ENCODE measurements at places on chromosomes 7 and 10. TPM values are rescaled to one million over a fixed set of nuclear protein-coding genes. Genes with fewer than 3 reads are reported as not detected.

GRCh38 chr7:45084901-45085618, 3.7 kb downstream of the NACAD start:
- no peaks in the 10 kb centered on the region for H3K36me3 ChIP-seq
- H3K4me3 ChIP-seq, result no peak overlapping the region
- H3K27me3 ChIP-seq, result peaks cover 12% of the 10 kb centered on the region
- no peak overlapping the region for H3K27ac ChIP-seq

DNA sequence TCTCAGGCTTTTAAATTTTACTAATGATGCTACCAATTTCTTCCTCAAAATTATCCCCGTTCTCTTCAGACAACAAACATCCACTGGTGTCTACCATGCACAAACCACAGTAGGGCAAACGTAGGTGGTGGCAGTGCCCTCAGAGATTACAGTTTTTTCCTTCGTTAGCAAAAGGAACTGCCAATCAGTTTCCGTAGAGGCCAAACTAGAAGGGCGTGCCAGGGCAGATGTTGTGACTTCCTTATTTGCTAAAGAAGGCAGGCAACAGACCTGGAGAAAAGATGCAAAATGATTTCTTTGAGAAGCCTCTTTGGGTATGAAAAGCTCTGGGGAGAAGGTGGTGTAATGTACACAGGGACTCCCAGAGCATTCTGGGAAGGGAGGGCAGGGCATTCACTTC, 7.6 kb upstream of the FAM180A start:
- DNase-seq, result no peak
- no peak overlapping the region for H3K4me3 ChIP-seq
- no peaks in the 10 kb centered on the region for H3K4me1 ChIP-seq
- no peak overlapping the region for H3K27ac ChIP-seq

GRCh38 chr7:158753900-158754299, 49.3 kb upstream of the NCAPG2 start:
- H3K27ac ChIP-seq, result no peak overlapping the region
- H3K27me3 ChIP-seq, result no peaks in the 10 kb centered on the region
- no peak for DNase-seq
- H3K36me3 ChIP-seq, result peaks cover 26% of the 10 kb centered on the region

DNA sequence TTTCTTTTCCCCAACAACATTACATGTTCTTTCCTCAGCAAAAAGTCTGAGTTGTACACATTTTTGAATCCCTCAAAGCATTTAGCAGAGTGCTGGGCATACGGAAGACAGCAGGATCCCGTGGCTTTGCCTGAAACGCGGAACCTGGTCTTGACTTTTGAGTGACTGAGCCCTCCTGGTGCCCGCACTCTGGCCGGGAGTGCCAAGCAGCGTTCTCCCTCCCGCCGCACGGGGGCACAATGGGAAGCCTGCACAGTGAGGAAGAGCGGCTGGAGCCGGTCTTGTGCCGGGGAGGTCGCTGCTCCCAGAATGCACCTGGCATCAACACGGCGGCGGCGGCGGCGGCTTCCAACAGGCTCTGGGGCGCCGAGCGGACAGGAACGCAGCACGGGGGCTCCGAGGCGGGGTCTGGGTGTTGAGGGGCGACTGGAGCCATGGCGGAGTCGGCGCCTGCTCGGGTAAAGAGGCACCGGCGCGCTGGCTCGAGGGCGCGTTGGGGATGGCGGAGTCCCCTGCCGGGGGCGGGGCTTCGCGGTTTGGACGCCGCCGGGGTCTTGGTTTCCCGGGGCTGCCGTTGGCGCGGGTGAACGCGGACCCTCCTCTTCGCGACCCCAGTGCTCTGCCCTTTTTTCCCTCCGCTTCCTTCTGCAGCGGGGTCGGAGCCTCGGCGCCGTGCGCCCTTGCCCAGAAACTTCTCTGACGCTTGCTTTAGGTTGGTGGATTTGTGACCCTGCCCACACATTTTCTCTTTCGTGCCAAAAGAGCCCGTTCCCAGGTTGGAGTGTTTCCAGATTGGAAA, at the start of gene ZNF212:
ZNF212 (plus strand) TSS at position 307 of the 799 bp plus-strand sequence; CDS start at position 435, 128 bp downstream.
- H3K4me3 ChIP-seq, result peak within 1 kb of the TSS; percentile 89
- peaks cover 11% of the 10 kb centered on the region for H3K36me3 ChIP-seq
- DNase-seq, result peak; percentile 93
- no peaks in the 10 kb centered on the region for H3K27me3 ChIP-seq
- H3K27ac ChIP-seq, result peak within 1 kb of the TSS; percentile 90

DNA sequence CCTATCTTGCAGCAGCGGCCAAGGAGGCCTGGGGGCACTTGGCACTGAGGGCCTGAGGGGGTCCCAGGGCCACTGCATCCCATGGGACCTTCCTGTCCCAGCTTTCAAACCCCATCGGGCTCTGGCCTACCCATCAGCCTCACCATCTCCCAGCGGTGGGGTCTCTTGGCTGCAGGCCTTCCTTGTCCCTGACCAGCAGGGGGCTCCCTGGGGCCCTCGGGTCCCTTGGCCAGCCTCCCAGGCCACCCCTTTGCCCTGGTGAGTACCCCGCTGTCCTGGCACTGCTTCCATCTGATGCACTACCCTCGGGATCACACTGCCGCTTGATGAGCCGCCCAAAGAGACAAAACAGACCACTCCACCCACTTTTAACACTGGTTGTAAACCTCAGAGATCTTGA, 43.5 kb downstream of the YKT6 start:
- no peak overlapping the region for H3K4me3 ChIP-seq
- no peaks in the 10 kb centered on the region for H3K4me1 ChIP-seq
- no peak overlapping the region for H3K27ac ChIP-seq
- peak; percentile 45 for DNase-seq
- H3K36me3 ChIP-seq, result no peaks in the 10 kb centered on the region

DNA sequence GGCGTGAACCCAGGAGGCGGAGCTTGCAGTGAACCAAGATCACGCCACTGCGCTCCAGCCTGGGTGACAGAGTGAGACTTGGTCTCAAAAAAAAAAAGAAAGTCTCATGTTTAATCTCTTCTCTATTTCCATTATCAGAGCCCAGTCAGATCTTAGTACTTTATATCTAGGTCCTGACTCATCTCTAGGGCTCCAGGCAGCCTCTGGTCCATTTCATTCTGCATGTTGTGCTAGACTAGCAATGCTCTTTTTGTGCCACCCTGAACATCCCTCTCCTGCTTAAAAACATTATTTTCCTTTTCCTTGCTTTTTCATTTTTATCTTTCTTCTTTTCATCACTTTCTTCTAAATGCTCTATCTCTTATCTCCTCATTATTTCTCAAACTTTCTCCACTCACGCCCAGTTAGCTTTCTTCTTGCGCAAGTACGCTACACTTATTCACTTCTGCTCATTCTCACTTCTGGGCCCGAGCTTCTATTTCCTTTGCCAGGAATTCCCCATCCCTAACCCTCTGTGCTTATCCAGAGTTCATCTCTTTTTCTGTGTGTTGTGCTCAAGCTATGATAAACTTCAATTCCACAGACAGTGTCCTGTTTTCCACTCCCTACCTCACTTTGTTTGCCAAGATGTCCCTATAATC, 63.9 kb downstream of the BTAF1 start:
- H3K4me1 ChIP-seq, result peaks cover 16% of the 10 kb centered on the region
- no peak for DNase-seq
- H3K36me3 ChIP-seq, result peaks cover 50% of the 10 kb centered on the region
- H3K27ac ChIP-seq, result peak overlapping the region; percentile 71
- H3K27me3 ChIP-seq, result no peaks in the 10 kb centered on the region

GRCh38 chr10:69391158-69391557, 25.6 kb downstream of the TACR2 start:
- DNase-seq, result no peak
- H3K27me3 ChIP-seq, result no peaks in the 10 kb centered on the region
- H3K4me3 ChIP-seq, result no peak overlapping the region

DNA sequence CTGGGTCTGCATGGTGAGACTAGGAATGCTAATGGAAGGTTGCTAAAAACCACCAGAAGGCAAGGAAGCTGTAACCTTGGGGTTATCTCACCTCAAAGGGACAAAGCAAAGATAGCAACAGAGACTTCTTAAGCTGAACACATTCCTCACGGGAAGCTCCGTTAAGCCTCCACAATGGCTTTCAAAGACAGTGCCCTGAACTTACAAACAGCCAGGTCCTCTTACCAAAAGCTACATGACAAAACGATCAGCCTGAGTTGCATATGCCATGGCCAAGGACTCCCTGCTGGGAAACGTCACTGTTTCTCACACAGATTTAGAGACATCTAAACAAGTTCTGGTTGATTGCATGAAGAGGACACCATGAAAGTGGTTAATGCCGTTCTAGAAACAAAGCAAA, 52.7 kb downstream of the HTR5A start:
- H3K4me1 ChIP-seq, result no peaks in the 10 kb centered on the region
- peaks cover 5% of the 10 kb centered on the region for H3K36me3 ChIP-seq
- peaks cover 12% of the 10 kb centered on the region for H3K27me3 ChIP-seq
- H3K4me3 ChIP-seq, result no peak overlapping the region
- no peak overlapping the region for H3K27ac ChIP-seq

DNA sequence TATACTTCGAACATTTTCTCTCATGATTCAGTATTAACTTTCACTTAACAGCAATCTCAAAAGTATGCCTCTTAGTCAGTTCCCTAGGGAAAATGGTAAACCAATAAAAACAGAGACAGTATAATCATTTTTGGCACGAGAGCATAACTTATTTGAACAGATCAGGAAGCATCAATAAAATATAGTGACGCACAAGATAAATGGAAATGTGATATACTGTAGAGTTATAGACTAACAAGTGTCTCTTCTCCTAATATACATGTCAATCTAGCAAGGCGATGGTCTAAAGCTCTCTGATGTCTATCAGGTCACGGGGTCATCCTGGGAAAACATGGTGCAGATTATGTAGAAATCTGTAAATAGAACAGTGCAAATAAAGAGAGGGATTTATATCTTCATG, 131.6 kb downstream of the HGF start:
- H3K36me3 ChIP-seq, result no peaks in the 10 kb centered on the region
- H3K4me1 ChIP-seq, result no peaks in the 10 kb centered on the region
- no peak for DNase-seq
- no peak overlapping the region for H3K27ac ChIP-seq
- H3K4me3 ChIP-seq, result no peak overlapping the region

GRCh38 chr7:24372961-24373955, 89.3 kb downstream of the NPY start:
- H3K27ac ChIP-seq, result no peak overlapping the region
- H3K4me3 ChIP-seq, result no peak overlapping the region
- no peaks in the 10 kb centered on the region for H3K36me3 ChIP-seq
- no peaks in the 10 kb centered on the region for H3K4me1 ChIP-seq
- no peaks in the 10 kb centered on the region for H3K27me3 ChIP-seq

DNA sequence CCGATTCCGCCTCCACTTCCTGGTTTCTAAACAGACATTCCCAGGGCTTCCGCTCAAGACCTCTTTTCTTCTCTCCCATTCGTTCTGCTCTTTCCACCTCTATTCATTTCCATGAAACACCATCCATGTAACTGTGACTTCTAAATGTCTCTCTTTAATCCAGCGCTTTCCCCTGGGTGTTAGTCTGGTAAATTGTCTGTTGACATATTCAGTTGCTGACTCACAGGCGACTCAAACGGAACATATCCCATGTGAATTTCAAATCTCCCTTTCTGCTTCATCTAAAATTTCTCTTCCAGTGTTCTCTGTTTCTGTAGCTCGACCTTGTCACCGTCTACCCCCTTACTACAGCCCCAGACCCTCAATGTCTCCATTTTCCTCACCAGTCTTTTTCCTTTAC, 119.1 kb downstream of the PFKFB3 start:
- peak; percentile 27 for DNase-seq
- H3K27ac ChIP-seq, result no peak overlapping the region
- H3K4me1 ChIP-seq, result no peaks in the 10 kb centered on the region
- H3K27me3 ChIP-seq, result no peaks in the 10 kb centered on the region
- no peak overlapping the region for H3K4me3 ChIP-seq
- H3K36me3 ChIP-seq, result peaks cover 6% of the 10 kb centered on the region

- no peaks in the 10 kb centered on the region for H3K4me1 ChIP-seq
- no peaks in the 10 kb centered on the region for H3K36me3 ChIP-seq
- H3K27me3 ChIP-seq, result peaks cover 10% of the 10 kb centered on the region
- no peak overlapping the region for H3K27ac ChIP-seq
Measured at GRCh38 chr10:6780008-6780677, 200.1 kb upstream of the PRKCQ start.

DNA sequence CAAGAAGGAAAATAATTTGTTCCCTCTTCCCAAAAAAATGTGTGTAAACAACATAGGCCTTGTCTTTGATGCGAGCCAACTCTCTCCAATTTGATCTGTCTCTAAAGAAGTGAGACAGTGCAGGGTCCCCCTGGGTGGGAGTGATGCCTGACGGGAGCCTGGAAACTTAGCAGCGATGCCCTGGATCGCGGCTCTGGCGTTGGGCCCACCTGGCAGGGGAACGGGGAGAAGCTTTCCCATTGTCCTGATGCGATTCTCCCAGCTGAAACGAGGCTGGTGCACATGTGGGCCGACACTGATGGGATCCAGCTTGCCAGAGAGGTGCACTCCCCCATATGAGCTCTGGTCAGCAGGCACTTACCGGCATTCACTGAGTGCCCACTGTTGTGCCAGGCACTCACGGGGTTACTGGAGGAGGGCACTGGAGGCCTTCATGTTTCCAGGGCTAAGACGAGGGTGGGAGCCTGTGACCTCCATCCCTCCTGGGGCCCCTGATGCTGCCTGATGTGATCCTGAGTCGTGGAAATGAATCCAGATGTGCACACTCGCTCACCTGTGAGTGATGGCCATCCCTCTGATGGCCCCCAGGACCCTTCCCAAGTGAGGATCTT, 132.8 kb downstream of the PTPN20 start:
- H3K36me3 ChIP-seq, result no peaks in the 10 kb centered on the region
- no peaks in the 10 kb centered on the region for H3K27me3 ChIP-seq
- H3K4me1 ChIP-seq, result peaks cover 16% of the 10 kb centered on the region
- H3K27ac ChIP-seq, result no peak overlapping the region
- H3K4me3 ChIP-seq, result no peak overlapping the region

- no peaks in the 10 kb centered on the region for H3K36me3 ChIP-seq
- H3K27me3 ChIP-seq, result no peaks in the 10 kb centered on the region
- no peak for DNase-seq
- no peak overlapping the region for H3K27ac ChIP-seq
- no peaks in the 10 kb centered on the region for H3K4me1 ChIP-seq
Measured at GRCh38 chr7:136205956-136206355, 228.8 kb upstream of the MTPN start.

GRCh38 chr7:143504215-143504936, 26.7 kb downstream of the TAS2R41 start:
- H3K27me3 ChIP-seq, result no peaks in the 10 kb centered on the region
- peaks cover 10% of the 10 kb centered on the region for H3K36me3 ChIP-seq
- no peak for DNase-seq

The GPR37 gene
- not detected for total RNA-seq

The BMI1 gene
- total RNA-seq, result 32.1 TPM

The OR6B1 gene
- not detected for total RNA-seq

The ZDHHC6 gene
- total RNA-seq, result 39.0 TPM

The HABP2 gene
- not detected for total RNA-seq

The HTR5A gene
- not detected for total RNA-seq

The PHTF2 gene
- total RNA-seq, result 25.3 TPM

The C7orf57 gene
- total RNA-seq, result 0.44 TPM

The CACNB2 gene
- not detected for total RNA-seq

All from activated naive CD4-positive, alpha-beta T cell treated with anti-CD3 and anti-CD28 coated beads for 36 hours (primary cell).